ENCODE measurements at places on chromosomes 7 and 10. TPM values are rescaled to one million over a fixed set of nuclear protein-coding genes. Genes with fewer than 3 reads are reported as not detected.

TRAPPC14 gene
- 15.6 TPM for polyA plus RNA-seq

TWIST1 gene
- polyA plus RNA-seq = 1.3 TPM

BTBD16 gene
- 0.69 TPM for polyA plus RNA-seq

IFIT5 gene
- 8.0 TPM for polyA plus RNA-seq

- peak; percentile 96 for DNase-seq
Measured at GRCh38 chr7:84022684-84023308, 171.8 kb downstream of the SEMA3A start.

GRCh38 chr7:1141651-1142050 lies 18.3 kb downstream of the ZFAND2A start:
- no peak for DNase-seq

GRCh38 chr10:125017547-125018298 lies 75.8 kb downstream of the ZRANB1 start:
- no peak for DNase-seq

DNA sequence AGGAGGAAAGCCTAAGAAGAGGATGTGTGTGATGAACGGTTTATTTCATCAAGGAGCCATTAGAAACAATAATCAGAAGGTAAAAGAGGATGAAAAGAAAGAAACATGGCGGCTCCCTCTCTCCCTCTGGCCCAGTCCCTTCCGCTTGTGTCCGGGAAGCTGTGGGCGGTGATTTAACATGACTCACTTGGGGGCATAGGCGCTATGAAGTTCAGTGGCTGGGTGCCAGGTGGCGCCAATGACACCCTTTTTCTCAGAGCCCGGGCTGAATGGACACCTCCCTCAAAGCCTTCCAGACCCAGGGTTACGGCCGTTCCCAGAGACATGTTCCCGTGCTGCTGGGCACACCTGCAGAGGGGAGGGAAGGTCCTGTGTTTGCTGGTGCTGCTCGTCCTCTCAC lies 244.0 kb downstream of the SKAP2 start:
- peak; percentile 18 for DNase-seq

- DNase-seq = no peak
Measured at GRCh38 chr7:106023369-106024322, 60.6 kb downstream of the CDHR3 start.

DNA sequence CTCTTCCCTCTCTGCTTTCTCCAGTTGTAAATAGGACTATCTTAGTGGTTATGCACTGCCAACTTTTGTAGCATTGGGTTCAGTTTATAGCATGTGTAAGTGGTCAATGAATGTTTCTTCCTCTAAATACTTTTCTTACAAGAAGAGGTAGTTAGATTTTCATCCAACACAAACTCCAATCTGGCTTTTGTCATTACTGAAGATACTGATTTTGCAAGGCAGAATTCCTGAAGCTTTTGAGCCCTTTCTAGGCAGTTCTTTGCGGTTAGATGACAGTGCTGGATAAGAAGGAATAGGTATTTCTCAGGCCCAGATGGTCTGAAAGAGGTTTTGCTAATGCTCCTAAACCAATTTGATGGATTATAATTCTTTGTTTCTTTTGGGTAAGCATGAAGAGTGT lies 60.5 kb downstream of the BICC1 start:
- no peak for DNase-seq

DNA sequence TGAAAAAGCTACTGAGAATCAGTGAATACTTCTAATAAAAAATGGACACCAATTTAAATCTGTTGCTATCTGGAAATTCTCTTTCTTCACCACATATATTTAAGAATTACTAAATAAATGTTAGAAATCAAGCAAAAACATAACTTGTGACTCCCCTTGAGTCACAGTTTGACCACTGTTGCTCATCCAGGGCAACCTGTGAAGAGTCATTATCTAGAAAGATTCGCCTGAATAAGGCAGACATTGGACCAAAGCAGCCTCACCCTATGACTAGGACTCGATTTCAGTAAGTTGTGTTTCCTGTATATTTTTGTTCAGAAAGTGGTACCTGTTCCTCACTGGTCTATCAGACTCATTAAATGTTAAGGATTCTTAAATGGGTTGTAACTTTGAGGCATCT lies 572.4 kb downstream of the ATRNL1 start:
- DNase-seq = no peak

DNA sequence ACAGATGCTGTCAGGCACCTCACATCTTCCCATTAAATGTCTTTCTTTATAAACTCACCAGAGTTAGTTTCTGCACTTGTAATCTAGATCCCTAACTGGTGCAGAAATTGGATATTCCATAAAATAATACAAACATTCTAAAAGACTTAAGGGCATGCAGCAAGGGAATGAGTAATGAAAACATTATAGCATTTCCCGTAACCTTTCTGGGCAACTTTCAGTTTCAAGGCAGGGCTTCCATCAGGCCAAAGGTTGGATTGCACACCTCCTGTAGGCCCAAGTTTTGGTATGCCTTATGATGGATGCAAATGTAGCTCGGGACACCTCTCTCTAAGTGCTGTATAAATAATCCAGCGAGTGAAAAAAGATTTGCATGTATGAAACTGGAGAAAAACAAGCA lies 129.9 kb upstream of the LYZL2 start:
- DNase-seq = no peak

GRCh38 chr7:155228894-155229293 lies 68.8 kb upstream of the INSIG1 start:
- DNase-seq = no peak
